ENCODE measurements at places on chromosomes 2 and 18. TPM values are rescaled to one million over a fixed set of nuclear protein-coding genes. Genes with fewer than 3 reads are reported as not detected.

DNA sequence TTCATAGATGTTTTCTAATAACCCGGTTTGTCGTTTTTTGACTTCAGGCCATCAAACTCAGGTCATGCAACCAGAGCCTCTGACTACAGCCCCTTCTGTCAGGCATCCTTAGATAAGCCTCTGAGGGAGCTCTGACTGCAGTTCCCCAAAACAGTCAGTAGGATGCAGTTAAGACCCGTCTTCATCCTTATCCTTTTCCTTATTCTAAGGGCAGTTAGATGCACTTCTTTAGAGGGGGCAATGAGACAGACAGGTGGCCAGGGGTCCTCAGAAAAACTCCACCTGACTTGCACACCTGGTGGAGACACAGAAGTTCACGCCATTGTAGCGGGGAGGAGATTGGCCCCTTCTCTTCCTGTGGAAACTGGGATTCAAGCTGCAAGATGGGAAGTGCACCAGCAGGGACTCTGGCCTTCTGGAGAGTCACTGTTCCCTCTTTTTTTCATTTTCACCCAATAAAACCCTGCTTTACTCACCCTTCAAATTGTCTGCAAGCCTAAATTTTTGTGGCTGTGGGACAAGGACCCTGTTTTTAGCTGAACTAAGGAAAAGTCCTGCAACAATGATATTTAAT is 104.8 kb upstream of the TFPI start:
- no peak for DNase-seq

Gene ZNF516
- polyA plus RNA-seq = 46.0 TPM

Gene ADI1
- polyA plus RNA-seq = 73.1 TPM

DNA sequence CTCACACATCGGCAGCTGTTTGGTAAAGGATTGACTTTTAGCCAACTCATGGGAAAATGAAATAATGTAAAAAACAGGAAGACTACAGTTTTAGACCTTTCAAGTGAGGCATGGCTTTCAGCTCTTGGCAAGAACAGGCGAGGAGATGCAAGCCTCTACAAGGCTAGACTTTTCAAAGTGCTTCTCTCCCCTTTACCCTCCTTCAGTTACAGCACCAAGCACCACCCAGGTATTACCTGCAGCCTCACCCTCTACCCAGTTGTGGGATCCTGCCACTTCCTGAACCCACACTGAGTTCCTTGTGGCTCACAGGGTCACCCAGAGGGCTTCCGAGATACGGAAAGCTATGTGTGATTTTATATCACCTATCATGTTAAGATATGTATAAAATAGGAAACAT is 14.7 kb downstream of the UGT1A10 start:
- no peak for DNase-seq

DNA sequence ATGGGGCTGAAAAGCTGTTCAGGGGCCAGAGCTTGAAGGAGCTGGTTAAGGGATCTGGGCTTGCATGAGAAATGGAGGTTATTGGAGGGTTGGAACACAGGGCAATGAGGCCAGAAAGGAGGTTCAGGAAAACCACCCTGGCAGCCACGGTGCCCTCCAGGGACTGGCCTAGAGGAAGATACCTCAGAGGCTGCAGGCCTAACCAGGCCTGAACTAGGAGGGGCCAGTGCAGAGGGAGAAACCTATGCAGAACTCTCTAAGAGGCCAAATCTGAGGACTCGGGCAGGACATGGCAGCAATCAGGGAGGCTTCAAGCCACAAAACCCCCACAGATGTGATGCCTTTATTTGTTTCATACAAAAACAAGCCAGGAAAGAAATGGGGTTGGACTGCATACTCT is 66.8 kb downstream of the BIN1 start:
- no peak for DNase-seq

DNA sequence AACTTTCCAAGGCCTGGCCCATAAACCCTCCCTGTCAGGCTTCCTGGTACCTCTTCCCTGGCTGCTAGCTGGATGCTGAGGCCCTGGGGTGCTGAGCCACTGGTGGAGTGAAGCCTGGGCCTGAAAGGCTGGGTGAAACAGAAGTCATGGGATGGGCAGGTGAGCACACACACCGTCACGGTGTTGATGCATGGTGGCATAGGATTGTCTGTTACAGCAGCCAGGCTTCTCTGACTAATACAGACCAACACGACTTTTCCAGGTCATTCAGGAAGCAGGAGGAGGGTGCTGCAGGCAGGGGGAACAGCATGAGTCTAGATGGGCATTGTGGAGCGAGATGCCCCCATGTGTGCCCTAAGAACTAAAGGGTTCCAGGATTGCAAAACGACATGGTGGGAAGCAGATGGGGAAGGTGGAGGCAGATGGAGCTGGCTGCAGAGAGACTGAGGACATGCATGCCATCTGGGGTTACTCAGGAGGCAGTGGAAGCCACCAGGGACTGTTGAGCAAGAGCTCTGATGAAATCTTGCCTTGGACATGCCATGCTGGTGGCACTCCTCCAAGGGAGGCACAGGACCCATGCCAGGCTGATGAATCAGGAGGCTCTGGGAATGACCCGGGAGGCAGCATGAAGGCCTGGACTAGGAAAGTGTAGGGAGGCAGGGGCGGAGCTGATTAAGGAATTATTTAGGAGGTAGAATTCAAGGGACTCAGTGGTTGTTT is 480.9 kb downstream of the TSN start:
- DNase-seq = no peak

Data from left renal cortex interstitium (tissue), 4 donors.